ENCODE measurements at places on chromosomes 7 and 10.

DNA sequence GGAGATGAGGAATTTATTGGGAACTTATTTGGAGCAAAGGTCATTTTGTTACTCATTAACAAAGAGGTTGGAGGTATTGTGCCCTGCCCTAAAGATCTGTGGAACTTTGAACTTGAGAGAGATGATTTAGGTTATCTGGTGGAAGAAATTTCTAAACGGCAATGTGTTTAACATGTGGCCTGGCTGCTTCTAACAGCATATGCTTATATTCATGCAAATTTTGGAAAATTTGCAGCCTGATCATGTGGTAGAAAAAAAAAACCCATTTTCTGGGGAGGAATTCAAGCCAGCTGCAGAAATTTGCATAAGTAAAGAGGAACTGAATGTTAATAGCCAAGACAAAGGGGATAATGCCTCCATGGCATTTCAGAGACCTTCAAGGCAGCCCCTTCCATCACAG, 10.7 kb upstream of the PANK1 start:
- DNase-seq = no peak

DNA sequence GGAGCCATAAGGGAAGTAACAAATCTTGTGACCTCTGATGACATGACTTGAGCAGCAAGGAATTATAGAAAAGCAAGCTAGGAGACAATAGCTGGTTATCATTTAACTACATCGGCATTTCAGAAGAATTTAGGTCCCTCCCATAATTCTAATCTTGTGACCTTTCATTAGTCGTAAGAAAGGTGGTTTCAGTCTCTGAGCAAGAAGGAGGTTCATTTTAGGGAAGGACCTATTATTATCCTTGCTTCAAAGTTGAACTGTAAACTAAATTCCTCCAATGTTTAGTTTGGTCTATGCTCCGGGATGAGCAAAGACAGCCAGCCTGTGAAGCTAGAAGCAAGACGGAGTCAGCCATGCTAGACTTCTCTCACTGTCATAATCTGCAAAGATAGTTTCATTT, 159.6 kb downstream of the SLC16A9 start:
- no peak for DNase-seq

DNA sequence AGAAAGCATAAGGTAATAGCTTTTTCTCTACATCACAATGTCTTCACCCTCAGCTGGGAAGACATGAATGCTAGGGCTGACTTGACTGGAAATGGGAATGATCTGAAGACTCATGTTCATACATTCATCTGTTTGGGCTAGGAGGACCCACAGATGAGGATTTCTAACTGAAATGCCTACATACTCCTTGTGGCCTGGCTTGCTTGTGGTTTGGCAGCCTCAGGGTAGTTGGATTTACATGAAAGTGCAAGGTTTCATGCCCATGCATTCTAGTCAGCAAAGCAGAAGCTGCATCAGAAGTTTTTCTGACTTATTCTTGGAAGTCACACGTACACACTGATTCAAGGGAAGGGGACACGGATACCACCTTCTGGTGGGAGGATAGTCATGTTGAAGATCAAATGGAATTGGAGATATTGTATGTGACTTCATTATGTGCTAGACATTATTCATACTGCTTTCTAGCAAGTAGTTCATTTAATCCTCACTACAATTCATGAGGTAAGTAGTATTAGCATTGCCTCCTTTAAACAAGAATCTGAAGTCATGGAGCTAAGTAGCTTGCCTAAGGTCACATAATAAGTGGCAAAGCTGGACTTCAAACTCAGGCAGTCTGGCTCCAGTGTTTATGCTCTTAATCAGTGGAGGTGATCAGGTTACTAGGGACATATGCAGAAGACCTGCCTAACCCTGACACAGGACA, 957.0 kb downstream of the LRMDA start:
- DNase-seq = no peak

DNA sequence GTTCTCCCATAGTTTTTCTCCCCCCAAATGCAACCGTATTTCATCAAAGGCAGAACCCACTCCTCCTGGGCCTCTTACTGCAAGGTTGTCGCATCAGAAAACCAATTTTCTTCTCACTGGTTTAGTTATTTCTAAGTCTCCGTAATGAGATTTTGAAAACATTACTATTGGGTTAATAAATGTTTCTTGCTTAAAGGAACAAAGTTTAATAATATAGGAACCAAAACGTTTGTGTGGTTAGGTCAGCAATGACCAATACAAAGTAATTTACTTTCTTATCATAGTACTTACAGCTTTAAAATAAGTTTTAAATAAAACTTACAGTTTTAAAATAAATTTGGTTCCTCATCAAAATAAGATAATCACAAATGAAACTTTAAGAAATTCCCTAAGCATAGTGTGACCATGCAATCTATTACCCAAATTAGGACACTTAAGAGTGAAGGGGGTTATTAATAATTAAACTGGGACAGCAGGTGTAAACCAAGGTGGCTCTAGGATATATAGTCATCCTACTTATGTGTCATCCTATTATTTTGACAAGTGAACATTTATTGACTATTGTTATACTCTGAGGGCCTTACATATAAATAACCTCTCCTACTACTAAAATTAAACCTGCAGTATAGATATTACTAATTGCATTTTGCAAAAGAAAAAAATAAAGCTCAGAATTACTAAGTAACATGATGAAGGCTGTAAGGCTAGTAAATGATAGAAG, 415.4 kb upstream of the LRRN3 start:
- no peak for DNase-seq

Data from mesenchymal stem cell (in vitro differentiated cells and primary cell).